NCI-H1930 (cell line): ENCODE measurements at places on chromosomes 4 and X.
A peak's percentile ranks its signal among the peaks of the same experiment; 100 is the strongest.

DNA sequence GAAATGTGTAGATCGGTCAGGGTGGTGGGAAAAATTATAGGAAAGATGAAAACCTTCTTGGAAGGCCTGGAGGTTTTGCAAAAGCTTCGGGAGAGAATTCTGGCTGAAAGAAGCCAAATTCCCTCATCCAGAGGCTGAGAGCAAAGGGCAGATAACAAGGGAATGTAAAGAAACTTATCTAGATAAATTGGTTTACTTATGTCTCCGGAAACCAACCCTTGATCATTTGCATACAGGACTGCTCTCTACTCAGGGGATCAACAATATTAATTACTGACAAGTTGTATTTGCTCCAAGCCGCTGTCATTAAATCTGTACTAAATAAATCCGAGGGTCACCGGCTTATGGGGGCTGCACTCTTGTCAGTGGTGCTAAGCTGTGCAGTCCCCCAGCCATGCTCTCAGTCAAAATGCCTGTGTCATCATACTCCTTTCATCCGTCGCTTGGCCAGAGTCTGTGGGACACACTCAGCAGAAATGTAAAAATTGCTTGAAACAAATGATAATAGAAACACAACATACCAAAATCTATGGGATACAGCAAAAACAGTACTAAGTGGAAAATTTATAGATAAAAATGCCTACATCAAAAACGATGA is 715.7 kb downstream of the KCTD8 start:
- no peak for DNase-seq

DNA sequence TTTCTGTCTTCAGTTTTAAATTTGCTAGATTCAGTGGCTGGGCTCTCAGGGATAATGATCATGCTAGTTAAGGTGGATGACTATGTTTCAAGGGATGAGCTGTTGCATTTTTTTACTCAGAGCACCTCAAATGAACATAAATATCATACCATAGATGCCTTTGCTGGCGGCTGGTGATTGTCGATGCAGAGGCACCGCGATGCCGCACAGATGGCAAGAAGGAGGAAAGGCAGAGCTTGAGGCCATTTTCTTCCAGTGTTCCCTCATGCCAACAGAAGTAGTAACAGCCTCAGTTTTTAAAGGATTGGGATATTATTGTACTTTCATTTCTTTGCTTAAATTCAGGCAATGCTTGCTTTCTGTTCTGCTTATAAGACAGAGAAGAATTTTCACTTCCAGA is 654.7 kb upstream of the IGFBP7 start:
- DNase-seq: no peak

- DNase-seq: no peak
Observed at GRCh38 chrX:19629541-19629940, 114.2 kb upstream of the MAP3K15 start.

GRCh38 chr4:162170509-162170908 is 6.7 kb upstream of the FSTL5 start:
- DNase-seq: no peak

DNA sequence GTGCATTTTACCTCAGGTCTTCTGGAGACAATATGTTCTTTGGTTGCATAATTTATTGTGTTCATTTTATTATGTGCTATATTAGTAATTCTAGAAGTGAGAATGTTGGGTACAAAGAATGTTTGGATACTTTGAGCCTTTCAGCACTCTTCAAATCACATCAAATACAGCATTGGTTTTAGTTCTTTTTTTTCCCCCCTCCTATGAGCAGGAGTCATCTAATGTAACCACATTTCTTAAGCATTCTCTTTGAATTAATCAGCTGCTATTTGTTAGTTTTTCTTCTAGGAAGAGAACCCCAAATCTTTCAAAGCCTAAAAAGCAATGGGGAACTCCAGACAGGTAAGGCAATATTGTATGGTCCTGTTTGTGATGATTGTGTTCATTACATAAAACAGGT is 46.7 kb downstream of the ARL9 start:
- no peak for DNase-seq

- no peak for DNase-seq
Observed at GRCh38 chr4:158722291-158722916, 792 bp downstream of the PPID start.

- DNase-seq: no peak
Observed at GRCh38 chr4:105350859-105351490, 122.9 kb downstream of the PPA2 start.

DNA sequence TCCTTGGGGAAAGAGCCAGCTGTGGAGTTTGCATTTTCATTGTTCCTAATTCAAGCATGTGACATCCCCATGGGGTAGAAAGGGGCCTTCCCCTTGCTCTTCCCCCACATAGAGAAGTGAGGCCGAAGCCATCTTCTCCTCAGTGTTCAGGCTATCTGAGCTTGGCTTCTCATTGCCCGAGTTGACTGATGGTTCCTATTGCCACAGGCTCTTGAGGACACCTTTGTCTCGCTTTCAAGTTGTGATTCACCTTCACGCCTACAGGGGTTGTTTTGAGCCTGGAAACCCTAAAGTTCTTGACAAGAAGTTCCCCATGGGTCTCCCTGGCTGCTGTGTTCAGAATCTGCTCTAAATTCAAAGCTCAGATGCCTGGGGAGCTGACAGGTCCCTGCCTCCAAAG is 25.0 kb downstream of the CCNQ start:
- DNase-seq: no peak

DNA sequence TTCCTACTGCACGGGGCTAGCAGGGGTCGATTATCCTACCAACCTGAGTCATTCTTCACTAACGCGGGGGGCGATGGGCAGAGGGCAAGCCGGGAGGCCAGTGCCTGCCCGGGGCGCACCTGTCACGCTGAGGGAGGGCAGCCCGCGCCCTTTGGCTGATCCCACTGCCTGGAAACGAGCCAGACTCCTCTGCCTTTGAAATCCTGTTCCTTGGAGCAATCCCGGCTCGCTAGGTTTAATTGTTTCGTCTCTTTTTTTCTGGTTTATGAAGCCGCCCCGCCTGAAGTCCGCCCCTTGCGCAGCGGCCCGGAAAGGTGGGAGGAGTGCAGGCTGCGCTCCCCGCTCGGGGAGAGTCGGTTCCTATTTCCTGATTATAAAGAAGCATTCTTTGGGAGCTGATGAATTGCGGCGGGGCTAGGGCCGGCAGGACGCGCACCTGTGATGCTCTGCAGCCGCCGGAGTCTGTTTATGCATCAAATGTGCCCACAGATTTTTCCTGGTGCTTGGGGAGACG is 484.2 kb downstream of the BCOR start:
- peak; percentile 0 for DNase-seq

DNA sequence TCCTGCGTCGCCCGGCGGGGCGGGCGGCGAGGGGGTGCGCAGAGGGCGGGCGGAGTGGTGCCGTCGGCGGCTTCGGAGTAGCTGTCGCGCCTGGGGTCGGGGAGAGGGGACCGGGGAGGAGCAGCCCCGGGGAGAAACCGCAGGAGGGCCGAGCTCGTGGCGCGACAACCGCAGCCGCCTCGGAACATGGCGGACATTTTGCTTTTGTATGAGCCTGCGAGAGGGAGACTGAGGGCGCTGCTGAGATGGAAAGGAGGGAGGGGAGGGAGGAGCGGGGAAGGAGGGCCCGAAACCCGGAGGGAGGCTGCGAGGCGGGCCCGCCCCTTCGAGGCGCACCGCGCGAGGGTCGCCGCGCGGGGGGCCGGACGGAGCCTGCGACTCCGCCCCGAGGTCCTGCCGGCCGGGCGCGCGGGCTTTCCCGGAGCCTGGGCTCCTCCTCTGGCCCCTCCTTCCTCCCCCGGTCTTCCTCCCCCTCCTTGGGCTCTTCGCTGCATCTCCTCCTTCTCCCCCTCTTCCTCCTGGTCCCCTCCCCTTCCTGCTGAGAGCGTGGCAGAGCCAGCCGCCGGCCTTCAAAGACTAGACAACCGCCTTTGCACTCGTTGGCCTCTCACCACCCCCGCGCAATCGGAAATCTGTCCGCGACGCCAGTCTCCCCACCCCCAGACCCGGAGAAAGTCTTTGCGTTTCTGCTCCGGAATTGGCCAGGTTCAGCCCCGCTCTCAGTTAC is 1.1 kb downstream of the INTS6L start:
- DNase-seq: peak; percentile 73

GRCh38 chr4:74546057-74546456 is 101.1 kb downstream of the AREG start:
- DNase-seq: no peak

DNA sequence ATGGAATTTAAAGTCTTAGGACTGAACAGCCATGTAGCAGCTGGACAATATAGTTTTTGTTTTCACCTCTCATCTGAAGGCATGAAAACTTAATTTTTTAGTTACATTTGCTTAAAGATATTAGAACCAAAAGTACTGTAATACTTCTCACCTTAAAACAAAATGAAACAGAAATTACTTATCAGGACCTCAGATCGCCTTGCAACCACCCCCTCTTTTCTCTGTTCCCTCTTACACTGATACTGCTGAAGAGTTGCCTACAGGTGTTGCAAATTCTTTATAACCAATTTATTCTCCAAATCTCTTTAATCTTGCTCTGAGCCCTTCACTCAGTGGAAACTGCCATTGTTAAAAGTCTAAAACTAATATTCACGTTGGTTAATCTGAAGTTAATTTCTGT is 145.0 kb downstream of the SPCS3 start:
- no peak for DNase-seq

GRCh38 chr4:5003372-5003857 is 15.8 kb downstream of the CYTL1 start:
- no peak for DNase-seq

DNA sequence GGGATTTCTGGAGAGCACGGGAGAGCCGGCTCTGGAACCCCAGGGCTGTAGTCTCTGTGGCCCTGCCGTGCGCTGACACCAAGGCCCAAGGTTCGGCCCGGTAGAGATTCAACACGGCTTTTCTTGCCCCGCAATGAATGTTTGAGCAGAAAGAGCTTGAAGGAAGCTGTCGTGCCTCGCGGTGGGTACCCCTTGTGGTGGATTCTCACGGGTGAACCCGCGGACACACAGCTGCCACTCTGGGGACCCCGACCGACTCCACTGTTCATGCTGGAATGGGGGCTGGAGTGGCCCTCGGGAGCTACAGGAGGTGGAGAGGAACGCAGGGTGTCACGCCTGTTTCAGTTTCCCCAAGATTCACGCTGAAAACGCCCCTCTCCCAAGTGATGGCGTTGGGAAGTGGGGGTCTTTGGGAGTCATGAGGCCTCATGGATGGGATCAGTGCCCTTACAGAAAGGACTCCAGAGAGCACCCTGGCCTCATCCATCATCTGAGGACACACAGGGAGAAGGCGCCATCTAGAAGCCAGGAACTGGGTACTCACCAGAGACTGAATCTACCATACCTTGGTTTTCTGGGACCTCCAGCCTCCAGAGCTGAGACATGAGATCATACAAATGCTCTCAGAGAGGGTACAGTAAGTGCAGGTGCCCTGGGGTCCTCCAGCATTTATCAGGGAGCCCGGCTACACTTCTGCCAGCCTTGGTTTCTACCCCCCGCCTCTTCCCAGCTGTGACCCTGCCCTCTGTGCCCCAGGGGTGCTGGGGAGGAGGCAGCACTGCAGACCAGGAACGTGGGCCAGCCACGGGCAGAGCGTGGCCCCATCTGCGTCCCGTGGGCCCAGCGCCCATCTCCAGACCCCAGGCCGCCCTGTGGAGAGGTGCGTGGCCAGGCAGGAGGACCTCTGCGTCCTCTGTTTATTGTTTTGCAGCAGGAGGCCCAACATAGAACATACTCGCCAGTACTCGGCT is 6.4 kb downstream of the SLC25A6 start:
- DNase-seq: no peak

DNA sequence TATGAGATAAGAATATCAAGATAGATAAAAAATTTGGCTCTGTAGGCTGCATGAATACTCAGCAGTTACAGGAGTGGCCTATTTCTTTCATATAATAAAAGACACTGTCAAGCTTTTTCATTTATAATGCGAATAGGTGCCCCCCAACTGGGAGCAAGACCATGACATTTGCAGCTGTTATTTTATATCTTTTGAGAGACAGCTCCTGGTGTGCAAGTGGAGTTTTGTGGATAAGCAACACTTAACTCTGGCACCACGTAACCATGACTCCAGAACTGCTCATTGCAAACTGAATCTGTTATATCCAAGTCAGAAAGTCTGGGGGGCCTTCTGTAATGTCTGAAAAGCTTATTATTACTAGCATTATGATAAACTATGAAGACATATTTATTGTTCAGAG is 1372.4 kb downstream of the C4orf33 start:
- no peak for DNase-seq

- no peak for DNase-seq
Observed at GRCh38 chr4:76219299-76220055, 5.9 kb upstream of the SCARB2 start.

DNA sequence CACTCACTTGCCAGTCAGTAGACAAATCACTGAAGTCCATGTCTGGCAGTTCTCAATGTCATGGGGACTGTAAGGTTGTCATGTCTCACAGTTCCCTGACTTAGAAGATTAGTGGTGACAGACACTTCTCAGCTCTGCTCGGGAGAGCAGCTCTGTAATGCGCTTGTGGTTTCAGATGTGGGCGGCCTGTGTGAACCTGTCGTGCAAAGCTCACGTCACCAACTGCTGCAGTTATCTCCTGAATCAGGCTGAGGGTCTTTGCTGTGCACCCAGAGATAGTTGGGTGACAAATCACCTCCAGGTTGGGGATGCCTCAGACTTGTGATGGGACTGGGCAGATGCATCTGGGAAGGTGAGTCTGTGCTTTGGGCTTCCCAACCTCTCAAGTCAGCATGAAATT is at the start of gene IL9R:
TSS of gene IL9R (plus strand) at position 261 of the 400 bp plus-strand sequence. CDS start at position 325, 64 bp downstream.
- DNase-seq: no peak

DNA sequence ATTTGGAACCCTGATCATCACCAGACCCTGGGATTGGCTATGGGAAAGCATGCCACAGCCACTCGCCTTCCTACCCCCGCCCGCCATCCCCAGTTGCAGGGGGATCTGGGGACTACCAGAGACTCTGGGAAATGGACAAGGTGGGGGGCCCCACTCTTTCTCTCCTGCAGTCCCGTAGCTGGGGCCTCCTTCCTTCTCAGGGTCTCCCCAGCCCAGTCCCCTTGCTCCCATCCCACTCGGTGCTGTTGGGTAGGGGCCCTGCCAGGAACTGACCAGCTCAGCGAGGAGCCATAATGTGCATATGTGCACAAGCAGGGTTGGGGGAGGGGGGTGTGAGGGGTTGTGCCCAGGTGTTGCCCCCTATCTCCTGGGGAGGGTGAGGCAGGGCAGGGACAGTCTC is 3.4 kb upstream of the USP11 start:
- no peak for DNase-seq

DNA sequence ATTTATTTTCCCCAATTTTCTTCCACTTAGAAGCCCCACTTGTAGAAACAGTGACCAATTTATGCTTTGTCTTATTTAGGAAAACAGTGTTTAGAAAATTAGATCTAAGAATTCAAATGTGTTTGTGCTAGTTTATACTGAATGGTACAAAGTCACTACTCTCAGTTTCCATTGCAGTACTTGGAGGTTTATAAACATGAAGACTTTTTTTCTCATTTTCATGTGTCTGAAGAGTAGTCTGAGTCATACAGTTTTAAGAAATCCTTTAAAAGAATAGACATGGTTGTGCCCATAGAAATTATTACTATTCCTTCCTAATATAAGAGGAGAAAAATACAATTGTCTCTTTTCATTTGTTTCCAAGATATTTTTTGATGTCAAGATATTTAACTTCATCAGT is 458.7 kb downstream of the NAF1 start:
- DNase-seq: no peak

DNA sequence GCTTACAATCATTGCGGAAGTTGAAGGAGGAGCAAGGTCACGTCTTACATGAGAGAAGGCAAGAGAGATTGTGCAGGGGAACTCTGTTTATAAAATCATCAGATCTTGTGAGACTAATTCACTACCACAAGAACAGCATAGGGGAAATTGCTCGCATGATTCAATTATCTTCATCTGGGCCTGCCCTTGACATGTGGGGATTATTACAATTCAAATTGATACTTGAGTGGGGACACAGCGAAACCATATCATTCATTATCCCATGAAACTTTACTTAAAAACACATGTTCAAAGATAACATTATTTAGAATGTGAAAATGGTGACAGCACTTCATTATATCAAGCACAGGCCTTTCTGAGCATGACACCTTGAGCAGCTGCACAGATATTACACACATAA is 1087.8 kb downstream of the C4orf33 start:
- DNase-seq: no peak
